ENCODE measurements at places on chromosomes 4 and X.
A peak's percentile ranks its signal among the peaks of the same experiment; 100 is the strongest.

- DNase-seq: peak; percentile 60
These were observed 10.0 kb upstream of the CC2D2A start for GRCh38 chr4:15459706-15460105.

GRCh38 chrX:149628280-149628679 is 3.3 kb downstream of the TMEM185A start:
- DNase-seq: no peak

- DNase-seq: no peak
These were observed 150.1 kb downstream of the COMMD8 start for GRCh38 chr4:47313384-47313783.

GRCh38 chrX:43557792-43558191 is 98.3 kb upstream of the MAOA start:
- no peak for DNase-seq

DNA sequence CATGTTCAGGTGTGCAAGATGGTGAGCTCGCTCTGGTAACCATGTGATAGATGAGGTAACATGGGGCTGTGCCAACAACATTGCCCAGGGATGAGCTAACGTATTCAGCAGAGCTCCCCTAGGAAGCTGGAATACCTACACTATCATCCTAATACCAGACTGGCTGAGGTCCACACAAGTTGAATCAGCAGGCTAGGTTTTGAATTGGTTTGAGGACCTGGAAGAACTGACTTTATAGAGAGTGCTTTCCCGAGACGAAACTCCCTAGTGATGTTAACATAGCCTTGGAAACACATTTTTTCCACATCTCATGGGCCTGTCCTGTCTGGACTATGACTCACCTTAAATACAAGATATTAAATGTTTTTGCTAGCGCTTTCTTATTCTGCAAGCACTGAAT is 56.7 kb downstream of the IGFBP7 start:
- DNase-seq: no peak

GRCh38 chr4:22442956-22443355 is 72.9 kb downstream of the ADGRA3 start:
- DNase-seq: no peak
